ENCODE measurements at places on chromosomes 1 and 21.

- peak; percentile 91 for DNase-seq
Measured at GRCh38 chr1:904310-904950, 19.3 kb upstream of the SAMD11 start.

GRCh38 chr1:200075522-200075921 is 48.0 kb downstream of the NR5A2 start:
- DNase-seq: no peak

DNA sequence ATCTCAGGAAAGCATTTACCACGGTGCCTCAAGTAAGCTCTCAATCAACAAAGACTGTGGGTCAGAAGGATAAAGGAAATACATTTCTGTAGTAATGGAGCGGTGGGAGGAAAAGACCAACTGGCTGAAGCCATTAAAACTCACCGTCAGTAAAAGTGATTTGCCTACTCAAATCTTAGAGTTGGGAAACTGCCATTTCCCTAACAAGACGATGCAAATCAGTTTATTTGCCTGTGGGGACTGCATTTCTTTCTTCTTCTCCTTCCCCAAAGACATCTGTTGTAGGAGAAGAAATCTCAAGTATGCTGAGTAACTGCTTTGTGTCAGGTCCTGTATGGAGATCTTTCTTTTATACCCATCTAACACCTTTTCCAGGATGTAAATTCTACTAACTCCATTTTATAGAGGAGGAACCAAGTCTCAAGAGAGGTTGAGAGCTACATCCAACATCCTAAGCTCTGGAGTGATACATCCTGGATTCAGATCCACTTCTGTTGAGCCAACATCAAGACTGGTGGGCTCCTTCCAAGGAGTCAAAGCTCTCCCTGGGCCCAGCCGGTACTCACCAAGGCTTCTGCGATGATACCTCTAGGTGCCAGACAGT is 219.3 kb upstream of the FGGY start:
- DNase-seq: no peak

DNA sequence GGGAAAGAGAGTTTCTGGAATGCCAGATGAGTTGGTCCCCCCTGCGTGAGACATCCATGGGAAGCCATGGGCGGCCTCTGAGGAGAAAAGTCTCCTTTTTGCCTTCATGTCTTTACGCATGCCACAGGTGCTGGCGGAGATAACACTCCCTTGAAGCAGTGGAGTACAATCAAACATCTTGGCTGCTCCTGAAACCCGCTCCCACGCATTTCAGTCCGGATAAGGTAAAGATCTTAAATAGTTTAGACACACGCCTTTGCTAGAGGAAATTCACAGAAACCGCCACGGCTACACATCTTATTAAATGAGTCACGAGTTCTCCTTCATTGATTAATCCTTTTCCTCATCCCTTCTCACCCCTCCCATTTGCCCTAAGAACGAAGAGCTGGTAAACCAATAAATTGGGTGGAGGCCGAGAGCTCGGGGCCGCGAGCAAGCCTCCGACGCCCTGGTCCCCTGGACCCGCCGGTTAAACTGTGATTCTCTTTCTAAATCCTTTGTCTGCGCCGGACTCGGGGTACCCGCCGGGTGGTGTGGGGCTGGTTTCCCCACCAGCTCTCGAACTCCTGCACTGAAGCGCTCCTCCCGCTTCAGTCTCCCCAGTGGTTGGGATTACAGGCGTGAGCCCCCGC is 6.6 kb upstream of the ZNF669 start:
- DNase-seq: peak; percentile 27

- no peak for DNase-seq
Measured at GRCh38 chr1:222382171-222382570, 165.7 kb downstream of the HHIPL2 start.

- no peak for DNase-seq
Measured at GRCh38 chr21:29639366-29640079, 300.3 kb downstream of the GRIK1 start.

- no peak for DNase-seq
Measured at GRCh38 chr1:93317207-93317606, 28.5 kb upstream of the DR1 start.

GRCh38 chr1:199784138-199784895 is 243.2 kb upstream of the NR5A2 start:
- DNase-seq: no peak

GRCh38 chr21:33069994-33070743 is at the start of gene OLIG1:
Gene OLIG1, plus strand, starts transcription at chr21:33070141. Its CDS starts 106 bp downstream, at chr21:33070247.
- DNase-seq: peak; percentile 42

DNA sequence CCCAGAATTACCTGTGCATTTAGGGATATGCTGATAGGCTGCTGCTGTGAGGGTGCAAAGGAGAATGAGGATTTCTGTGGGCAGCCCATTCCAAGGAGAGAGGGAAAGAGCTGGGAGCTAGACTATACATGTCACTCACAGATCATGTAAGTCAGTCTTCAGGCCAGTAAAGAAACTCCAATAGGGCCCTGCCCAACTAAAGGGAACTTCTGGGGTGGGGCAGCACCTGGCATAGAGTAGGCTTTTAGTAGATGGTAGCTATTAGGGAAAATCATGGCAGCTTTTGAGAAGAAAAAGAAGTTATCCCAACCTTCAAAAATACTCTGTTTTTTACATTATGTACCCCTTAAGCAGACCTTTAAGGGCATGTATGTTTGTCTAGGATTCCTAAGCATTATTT is 89.6 kb downstream of the ST6GALNAC3 start:
- DNase-seq: no peak

DNA sequence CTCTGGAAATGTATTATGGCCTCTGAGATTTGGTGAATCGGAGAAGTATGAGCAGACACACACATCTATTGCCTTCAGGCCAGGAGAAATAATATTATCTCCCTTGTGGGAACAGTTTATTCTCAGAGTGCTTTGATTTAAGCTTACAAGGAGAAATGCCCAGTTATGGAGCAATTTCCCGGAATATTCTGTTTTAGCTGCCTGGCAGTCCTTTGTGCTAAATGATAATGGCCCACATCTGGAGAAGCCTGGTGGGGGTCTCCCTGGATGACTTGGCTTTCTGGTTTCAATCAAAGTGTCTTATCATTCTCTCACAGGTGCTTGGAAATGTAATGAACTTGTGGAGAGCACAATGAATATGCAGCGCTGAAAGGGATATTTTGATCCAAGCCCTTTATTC is 389.6 kb upstream of the USP24 start:
- DNase-seq: no peak

DNA sequence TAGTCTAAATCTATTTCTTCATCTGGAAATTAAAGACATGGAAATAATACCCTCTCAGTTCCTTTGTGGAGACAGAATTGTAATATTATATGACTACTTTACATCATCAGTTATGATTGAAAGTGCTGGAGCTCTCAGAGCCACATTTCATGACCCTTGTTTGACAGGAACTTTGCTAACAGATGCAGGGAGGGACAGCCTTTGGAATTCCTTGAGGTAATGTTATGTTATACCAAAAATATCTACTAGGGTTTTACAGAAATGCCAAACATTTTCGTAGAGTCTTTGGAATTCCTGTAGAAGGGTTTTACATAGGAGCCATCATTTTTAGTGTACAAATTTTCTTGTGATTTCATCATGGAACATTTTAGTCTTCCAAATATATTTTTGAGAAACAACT is 57.4 kb upstream of the ADAMTS5 start:
- DNase-seq: no peak

- peak; percentile 12 for DNase-seq
Measured at GRCh38 chr1:8283058-8283884, 34.6 kb upstream of the SLC45A1 start.

DNA sequence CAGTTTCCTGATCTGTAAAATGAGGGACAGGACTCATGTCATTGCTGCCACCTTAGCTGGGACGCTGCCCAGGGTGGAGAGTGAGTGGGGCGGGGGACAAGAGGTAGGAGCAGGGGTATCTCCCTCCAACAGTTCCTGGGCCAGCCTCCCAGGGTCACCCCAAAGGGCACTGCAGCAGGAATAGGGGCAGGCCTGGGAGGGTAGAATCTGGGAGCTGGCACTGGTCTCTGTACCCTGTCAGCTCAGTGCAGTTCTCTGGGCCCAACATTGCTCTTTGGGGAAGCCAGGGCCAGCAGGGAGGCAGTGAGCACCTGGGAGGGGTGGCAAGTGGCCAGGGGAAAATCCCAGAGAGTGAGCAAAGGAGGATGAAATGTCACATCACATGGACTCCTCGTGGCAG is 55.8 kb downstream of the ELK4 start:
- no peak for DNase-seq

- no peak for DNase-seq
Measured at GRCh38 chr21:38476385-38476784, 21.9 kb downstream of the ERG start.

GRCh38 chr1:147773215-147773715 is 12.9 kb upstream of the GJA5 start:
- DNase-seq: no peak

DNA sequence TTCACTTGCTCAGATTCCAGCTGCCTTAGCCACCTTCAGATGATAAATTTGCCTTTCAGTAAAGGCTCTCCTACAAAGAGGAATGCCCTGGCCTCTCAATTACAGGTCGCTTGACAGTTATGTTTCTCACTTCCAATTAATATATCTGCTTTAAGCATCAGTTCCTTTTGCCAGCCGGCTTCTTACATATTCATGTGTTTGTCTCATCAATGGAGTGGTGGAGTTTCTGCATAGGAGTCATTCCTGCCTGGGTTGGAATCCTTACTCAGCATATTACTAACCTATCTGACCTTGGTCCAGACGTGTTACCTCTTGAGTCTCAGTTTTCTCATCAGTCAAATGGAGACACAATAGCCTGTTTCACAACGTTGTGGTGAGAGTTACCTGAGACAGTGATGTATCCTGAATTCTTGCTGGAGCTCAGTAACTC is 9.4 kb upstream of the SESN2 start:
- DNase-seq: no peak

DNA sequence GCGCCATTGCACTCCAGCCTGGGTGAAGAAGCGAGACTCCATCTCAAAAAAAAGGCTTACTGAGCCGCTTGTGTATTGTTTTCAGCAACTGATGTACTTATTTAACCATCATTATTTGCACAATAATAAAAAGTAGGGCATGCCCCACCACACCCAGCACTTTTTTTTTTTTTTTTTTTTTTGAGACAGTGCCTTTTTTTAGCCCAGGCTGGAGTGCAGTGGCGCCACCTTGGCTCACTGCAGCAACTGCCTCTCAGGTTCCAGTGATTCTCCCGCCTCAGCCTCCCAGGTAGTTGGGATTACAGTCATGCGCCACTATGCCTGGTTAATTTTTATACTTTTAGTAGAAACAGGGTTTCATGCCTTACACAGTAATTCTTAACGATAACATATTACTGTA is 12.2 kb upstream of the TRNAU1AP start:
- no peak for DNase-seq

- no peak for DNase-seq
Measured at GRCh38 chr1:215665215-215665614, 98.1 kb downstream of the KCTD3 start.

DNA sequence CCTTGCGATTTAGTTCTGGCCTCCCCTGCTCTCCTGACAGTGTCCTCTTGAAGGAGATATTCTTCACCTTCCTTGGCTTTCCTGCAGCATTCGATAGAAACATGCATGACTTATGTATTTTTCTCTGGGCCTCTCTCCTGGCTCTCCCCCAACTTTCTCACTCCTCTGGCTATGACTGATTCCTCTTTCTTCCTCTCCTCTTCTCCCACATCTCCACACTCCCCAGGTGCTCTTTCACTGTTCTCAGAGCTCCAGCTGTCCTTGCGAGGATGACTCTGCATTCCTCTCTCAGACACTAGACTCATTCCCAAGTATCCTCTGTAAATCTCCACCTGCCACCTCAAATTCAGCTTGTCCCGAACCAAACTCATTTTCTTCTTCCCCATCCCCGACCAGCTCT is 18.0 kb downstream of the LRRC42 start:
- DNase-seq: no peak

GRCh38 chr1:107653005-107653404 is 312.0 kb downstream of the VAV3 start:
- no peak for DNase-seq

DNA sequence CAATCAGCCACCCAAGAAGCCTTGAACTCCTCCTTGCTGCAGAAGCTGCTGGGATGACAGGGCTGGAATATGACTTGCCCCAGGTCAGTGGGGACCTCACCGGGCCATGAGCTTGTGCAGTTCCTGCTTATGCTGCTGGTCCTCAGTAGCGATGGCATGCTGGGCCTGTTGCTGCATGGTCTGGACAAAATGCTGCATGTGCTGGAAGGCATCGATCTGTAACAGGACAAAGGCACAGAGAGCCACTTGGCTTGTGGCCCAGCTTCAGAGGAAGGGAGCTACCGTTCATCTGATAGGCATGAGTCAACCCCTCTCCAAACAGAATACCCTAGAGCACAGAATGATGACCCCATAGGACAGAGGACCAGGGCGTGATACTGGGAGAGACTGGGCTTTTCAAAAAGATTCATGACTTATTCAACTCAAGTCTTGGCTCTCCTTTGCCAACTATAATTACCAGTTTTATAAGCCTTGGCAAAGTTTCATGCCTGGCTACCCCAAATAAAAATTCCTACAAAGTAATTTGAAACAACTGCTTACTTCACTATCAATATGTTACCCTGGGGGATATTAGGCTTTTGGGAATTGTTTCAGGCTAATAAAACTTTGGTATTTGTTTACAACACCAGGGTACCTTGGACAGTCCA is 34.7 kb upstream of the EXOSC10 start:
- no peak for DNase-seq
